HEK293T (cell line): ENCODE measurements at places on chromosomes 4 and X.

DNA sequence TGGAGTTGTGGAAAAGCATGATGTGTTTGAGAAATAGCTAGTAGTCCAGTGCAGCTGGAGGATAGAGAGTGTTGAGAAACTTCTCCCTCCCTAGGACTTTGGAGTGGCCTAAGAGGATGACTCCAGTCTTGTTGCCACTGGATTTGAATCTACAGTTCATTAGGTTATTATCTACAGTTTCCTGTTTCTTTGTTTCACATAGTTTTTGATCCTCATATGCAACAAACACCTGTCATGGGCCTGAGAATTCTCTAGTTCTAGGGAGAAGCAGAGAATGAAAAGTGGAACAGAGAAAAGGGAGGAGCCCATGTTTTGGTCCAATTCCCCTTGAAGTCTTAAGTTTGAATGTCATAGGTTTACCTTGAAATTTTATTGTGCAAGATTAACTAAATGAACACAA is 73.6 kb upstream of the TBC1D9 start:
- DNase-seq, result no peak

- peak; percentile 51 for DNase-seq
These were observed 51.1 kb upstream of the TMEM33 start for GRCh38 chr4:41883988-41884734.

DNA sequence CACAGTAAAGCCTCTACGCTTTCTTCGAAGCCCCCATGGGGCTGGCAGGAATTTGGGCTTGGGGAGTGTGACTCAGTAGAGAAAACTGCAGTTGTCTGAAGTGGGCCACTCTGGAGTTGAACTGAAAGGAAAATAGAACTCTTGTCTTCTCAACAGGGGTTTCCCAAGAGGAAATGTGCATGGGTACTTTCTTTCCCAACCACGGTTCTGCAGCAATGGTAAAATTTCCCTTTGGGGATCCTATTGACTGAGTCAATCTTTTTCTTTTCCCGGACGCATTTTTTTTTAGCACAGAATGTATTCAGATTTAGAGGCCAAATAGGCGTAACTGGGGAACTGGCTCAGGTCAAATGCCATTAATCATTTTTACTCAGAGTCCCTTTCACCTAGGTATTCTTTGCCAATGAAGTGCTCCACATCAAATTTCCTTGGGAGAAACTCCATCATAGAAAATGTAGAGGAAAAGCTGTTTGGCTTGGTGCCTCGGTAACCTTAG is 269.3 kb downstream of the STIM2 start:
- no peak for DNase-seq

- DNase-seq, result no peak
These were observed 113.8 kb upstream of the WDR17 start for GRCh38 chr4:175951794-175952193.

- DNase-seq, result no peak
These were observed 112.2 kb upstream of the PSAPL1 start for GRCh38 chr4:7546809-7547367.

DNA sequence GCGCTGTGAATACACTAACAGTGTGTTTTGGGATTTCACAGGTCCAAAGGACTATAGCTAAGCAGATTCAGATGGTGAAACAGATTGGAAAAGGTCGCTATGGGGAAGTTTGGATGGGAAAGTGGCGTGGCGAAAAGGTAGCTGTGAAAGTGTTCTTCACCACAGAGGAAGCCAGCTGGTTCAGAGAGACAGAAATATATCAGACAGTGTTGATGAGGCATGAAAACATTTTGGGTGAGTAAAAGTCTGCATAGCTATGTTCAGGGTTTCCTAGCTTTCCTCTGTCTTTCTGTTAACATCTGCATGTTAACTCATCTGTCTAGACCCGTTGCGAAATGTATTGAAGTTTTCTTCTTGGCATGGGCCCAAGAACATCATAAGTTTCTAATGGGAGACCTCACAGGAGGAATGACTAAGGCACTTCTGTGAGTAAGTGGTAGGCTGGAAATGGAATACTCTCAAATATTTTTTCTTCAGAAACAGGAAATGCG is 372.1 kb downstream of the BMPR1B start:
- peak; percentile 28 for DNase-seq

- DNase-seq, result no peak
These were observed 214.6 kb upstream of the FAM241A start for GRCh38 chr4:111930659-111931058.

DNA sequence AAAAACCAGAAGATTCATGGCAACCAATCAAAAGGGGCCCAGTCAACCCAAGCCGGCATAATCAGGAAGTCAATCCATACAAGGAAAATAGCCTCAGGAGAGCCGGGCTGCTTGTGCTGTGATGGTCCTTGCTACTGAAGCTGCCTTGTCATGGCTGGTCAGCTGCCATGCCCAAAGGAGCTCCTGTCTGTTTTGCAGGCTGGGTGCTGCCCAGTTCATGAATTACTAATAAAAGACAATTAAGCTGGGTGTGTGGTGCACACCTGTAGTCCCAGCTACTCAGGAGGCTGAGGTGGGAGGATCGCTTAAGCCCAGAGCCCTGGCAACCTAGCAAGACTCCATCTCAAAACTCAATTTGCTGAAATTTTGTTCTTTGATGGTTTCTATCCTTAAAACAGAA is 16.0 kb upstream of the CTBP1 start:
- no peak for DNase-seq

DNA sequence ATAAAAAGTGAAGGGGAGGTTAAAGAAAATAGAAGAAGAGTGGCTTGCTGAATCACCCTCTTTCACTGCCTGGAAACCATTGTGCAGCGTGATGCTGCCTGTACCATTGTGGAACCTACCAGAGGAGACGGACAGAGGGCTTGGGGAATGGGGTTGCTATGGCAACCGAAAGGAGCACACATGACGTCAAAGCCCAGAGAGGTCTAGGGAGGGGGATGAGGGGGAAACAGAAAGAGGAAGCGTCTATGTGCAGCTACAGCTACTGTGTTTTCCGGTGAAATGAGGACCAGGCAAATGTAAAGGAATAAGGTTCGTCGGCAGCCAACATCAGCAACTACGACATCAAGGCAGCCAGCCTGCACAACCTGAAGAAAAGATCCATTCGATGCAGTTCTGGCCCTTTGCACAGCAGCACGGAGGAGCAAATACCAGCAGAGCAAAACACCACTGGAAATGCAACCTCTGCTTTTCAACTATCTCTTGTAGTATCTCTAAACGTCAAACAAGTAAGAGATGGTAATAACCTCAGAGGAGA is at the start of gene MAPK10:
Gene MAPK10 (minus strand): TSS at position 110 of the 535 bp plus-strand sequence.
- no peak for DNase-seq

DNA sequence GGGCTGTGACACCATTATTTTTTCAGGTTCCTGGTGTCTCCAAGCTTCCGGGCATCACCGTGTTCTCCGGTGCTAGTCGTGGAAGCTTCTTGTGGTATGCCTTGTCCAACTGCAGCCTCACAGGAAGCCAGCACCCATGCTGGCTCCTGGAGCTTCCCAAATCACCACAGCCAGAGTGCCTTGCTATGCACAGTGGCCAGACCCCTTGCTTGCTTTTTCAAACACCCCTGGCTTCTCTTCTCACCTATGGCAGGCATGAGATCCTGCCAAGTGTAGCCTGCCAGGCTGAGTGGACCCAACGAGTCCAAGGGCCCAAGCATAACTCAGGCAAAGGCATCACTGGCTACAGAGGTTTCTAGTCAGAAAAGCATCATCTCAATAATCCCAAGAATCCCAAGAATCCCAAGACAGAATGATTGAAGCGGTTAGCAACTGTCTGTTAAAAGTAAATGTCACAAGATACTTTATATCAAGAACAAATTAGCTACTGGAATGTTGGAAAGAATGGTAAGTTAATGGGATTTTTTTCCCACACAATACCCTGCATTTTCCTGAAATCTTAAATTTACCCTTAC is 1522.9 kb downstream of the PCDH18 start:
- DNase-seq, result no peak

GRCh38 chr4:148344941-148345340 is 97.3 kb downstream of the NR3C2 start:
- DNase-seq, result no peak

GRCh38 chr4:16694884-16695276 is 203.6 kb downstream of the LDB2 start:
- no peak for DNase-seq

DNA sequence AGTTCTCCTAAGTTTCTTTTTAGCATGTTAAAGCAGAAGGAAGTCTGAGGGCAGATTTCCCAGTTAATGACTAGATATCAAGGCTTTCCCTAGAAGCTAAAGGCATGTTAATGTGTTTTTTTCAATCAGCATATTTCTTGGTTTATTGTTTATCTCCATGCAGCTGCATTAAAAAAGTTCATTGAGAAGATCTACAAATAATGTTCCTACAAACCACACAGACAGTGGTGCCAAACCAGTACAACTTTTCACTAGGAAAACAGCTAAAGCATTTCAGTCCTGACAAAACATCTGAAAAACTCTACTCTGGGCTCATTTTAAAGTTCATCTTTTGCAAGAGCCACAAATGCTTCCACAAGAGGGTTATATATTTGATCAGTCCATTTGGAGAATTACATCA is 320.0 kb downstream of the ADGRL3 start:
- DNase-seq, result no peak

GRCh38 chr4:176432811-176433540 is 113.2 kb downstream of the SPCS3 start:
- DNase-seq, result no peak

- no peak for DNase-seq
These were observed 54.0 kb upstream of the EGFL6 start for GRCh38 chrX:13515211-13515930.

DNA sequence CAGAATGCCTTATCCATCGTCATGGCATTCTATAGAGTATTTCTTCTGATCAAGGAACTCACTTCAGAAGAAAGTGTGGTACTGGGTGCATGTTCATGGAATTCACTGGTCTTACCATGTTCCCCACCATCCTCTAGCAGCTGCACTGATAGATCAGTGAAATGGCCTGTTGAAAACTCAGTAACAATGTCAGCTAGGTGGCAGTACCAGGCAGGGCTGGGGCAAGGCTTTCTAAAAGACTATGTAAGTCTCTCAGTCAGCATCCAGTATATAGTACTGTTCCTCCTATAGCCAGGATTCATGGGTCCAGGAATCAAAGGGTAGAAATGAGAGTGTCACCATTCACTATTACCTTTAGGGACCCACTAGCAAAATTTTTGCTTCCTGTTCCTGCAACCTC is 15.8 kb upstream of the LDB2 start:
- DNase-seq, result no peak

- DNase-seq, result no peak
These were observed 4.1 kb downstream of the AFF1 start for GRCh38 chr4:86938771-86939520.
